ENCODE measurements at places on chromosomes 2 and 18.

- no peak for DNase-seq
Measured at GRCh38 chr18:36298126-36298741, 721 bp downstream of the FHOD3 start.

GRCh38 chr2:60998628-60999545 is 18.6 kb upstream of the PEX13 start:
- DNase-seq, result no peak

DNA sequence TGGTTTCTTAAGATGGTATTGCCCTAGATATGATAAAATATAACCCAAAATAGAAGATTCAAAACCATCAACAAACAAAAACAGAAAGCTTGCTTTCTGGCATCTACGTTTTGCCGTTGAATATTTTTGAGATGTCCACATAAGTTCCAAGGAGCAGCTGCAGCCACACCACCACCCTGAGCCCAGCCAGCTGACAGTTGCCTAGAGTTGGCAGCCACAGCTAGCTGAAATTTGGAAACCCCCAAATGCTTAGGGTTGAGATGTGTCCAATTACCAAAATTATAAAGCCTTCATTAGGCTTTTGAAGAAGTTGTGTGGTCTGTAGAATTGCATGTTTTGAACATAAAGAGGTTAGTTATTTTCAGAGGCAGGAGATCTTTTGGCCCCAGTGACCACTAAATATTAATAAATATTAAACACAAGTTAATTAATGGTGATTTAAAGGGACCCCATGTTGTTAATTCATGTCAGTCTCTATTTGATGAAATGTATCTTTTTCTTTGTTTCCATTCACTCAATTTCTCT is 118.1 kb upstream of the DTNA start:
- no peak for DNase-seq

DNA sequence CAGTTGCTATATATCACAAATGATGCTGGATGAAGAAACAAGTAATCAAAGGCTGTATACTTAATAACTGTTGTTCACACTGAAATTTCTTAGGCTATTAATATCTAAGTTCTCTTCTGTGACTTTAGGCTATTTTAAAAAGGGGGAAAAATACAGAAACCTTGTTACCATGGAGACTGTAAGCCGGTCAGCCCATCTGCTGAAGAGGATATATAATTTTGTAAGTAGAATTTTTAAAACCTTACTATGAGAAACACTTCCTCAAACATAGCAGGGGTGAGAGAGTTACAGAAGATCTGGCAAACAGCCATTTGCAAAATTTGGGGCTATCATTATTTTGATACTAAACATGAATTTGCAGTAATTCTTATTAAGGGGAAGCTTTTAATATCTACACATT is 27.8 kb downstream of the CACNB4 start:
- no peak for DNase-seq

GRCh38 chr2:159228081-159228581 is 58.4 kb downstream of the WDSUB1 start:
- DNase-seq, result no peak

- DNase-seq, result no peak
Measured at GRCh38 chr2:86791573-86791972, 860 bp upstream of the CD8A start.

GRCh38 chr2:152568531-152568930 is 148.7 kb downstream of the PRPF40A start:
- DNase-seq, result no peak

- no peak for DNase-seq
Measured at GRCh38 chr2:120764492-120764891, 28.8 kb downstream of the GLI2 start.

DNA sequence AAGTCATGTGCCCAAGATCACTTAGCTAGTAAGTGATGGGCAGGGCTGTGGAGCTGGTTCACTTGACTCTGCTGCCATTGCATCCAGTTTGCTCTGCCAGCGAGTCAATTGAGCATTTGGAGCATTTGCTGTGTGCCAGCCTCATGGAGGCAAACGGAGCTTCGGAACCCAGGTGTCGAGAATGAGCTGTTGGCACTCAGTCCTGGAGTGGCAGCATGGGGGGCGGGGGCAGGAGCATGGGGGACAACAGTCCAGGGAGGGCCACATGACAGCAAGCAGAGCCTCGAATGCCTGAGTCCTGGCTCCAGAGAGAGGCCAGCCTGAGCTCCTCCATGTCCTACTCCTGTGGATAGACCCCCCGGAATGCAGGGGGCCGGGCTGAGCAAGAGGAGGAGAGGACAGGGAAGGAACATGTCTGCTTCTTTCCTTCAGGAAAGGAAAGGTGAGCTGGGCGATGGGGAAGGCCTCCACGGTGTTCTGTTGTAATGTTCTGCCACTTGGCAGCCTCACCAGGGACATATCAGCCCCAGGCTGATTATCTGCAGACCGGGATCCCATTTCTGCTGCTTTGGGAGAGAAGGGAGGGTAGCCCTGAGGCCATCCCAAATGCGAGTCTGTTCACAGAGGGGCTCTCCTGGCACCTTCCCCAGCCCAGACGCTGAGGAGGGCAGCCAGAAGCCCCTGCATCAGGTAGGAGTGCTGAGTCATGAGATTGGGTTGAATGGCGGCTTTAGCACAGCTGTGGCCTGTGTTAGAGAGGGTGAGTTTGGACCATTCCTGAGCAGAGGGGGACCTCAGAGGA is 59.6 kb downstream of the HPCAL1 start:
- DNase-seq, result no peak

DNA sequence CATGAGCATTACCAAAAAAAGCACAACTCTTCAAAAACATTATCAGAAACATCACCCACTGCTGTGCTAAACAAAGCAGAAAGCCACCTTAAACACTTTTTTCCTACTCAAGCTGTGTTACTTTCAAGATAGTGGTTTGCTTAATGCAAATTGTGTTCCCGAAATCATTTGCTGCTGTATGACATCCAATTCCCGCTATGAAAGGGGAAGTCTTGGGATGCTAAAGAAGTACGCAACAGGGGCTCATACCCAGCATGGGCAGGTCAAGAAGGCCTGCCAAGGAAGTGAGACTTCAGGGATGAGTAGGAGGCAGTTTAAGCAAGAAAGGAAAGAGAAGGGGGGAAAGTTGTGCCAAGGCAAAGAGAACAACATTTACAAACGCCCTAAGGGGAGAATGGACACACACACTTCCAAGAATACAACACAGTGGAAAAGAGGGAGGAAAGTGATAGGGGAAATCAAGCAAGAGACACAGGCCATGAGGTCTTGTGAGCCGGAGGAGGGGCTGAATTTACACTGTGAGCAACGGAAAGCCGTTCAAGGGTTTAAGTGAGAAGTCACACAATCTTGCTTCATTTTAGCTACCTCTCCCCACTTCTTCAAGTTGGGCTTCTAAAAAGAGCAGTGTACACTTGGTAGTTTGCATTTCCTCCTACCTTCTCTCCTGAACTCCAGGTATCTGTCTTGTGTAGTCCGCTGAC is 4.0 kb downstream of the PTPN2 start:
- no peak for DNase-seq

DNA sequence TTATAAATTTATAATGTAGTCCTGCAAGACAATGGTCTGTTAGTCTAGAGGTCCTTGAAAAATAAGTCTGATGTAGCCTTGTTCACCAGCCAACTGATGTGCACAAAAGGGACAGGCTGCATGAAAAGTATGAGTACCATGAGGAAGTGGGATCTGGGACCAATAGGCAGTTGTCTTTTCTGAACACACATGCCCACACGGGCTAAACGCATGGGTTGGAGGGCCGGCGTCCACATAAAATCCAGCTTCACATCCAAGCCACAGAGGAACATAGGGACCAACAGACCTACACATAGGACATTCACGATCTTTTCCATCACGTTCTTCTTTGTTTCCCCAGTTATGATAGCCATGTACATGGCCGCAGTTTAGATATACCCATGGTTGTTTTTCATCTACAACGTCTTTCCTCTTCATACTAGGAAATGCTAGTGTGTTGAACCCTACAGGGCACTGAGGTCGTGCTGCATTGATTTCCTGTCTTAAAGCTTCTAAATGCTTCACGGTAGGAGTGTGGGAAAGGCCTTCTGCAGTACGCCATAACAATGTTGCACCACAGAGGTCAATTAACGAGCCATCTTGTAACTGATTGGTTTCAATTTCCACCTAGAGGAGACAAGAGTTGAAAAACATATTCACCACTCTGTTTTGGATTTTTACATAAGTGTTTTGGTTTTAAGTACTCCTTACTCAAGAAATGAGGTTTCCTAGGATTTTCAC is 49.4 kb downstream of the PELI1 start:
- DNase-seq, result no peak

GRCh38 chr2:238847419-238847801 is 475 bp upstream of the TWIST2 start:
- DNase-seq, result no peak

DNA sequence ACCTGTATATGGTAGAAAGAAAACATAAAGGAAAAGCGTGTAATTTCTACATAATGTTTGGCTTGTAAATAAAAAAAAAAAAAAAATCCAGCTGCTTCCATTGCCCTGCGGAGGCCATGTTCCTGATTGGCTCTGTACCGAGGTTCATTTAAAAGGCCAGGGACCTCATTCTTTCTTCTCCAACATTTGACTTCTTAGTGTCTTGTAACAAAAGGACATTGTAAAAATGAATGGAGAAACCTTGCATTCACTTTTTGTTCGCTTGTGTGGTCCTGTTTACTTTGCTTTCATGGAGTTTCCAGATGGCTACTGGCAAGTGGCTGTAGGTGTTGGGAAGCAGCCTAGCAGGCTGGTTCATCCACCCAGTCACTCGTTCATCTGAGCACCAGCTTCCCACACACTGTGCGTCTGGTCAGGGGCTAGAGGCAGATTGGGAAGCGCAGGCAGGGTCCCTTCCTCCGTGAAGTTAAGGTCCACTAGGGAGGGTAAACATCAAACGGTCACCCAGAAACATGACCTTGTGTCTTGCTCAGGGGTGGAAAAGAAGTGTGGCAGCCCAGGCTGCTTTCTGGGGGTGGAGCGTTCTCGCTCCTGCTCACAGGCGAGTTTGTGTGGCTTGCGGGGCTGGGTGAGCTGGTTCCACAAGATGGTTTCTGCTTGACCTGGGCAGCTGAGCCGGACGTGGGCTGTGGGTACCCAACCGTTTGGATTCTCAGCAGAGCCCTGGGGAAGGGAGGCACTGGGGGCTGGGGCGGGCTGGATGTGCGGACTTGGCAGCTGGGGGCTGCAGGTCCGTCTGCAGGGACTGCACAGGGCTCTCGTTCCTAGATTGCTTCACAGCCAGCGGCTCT is 260.7 kb downstream of the AGAP1 start:
- no peak for DNase-seq

- DNase-seq, result no peak
Measured at GRCh38 chr18:23066060-23066459, 69.2 kb upstream of the CABLES1 start.

- no peak for DNase-seq
Measured at GRCh38 chr2:14285812-14286211, 346.7 kb upstream of the LRATD1 start.

DNA sequence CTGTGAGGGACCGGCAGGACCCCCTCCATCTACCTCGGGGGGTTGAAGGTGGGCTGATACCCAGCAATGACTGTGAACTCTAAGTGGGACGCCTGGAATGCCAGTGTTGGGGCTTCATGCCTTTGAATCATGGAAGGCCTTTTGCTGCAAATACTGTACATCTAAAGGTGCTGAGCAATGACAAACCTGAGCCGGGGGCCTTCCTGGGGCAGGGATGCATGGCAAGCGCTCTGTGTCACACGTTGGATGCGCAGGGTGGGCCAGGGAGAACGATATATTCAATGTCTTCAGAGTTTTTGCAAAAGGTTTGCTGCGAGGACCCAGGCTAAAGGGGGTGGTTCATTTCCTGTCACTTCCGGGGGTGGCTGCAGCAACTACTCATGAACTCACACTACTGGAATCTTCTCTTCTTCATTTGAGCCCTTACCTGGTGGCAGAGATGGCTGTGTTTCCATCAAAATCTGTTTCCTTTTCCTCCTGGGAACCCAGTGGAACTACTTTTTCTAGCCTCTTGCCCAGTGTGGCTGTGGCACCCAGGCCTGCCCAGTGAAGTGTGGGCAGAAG is 24.1 kb upstream of the INHBB start:
- DNase-seq, result no peak

DNA sequence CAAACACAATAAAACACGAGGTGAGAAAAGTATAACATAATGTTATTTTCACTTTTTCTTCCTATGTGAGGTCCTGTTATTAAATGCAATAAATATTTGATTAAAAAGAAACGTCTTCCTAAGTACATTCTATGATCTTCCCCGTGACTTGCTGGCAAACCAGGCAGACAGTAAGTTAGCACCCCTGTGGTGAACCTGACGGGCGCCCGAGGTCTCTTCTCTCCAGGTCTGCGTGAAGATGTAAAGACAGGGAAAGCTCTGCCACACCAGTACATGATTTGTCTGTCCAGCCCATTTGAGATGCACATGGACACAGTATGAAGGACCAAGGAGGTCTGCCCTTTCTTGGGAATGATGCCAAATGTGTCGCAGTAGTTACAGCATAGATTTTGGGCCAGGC is 57.6 kb downstream of the PTH2R start:
- no peak for DNase-seq

DNA sequence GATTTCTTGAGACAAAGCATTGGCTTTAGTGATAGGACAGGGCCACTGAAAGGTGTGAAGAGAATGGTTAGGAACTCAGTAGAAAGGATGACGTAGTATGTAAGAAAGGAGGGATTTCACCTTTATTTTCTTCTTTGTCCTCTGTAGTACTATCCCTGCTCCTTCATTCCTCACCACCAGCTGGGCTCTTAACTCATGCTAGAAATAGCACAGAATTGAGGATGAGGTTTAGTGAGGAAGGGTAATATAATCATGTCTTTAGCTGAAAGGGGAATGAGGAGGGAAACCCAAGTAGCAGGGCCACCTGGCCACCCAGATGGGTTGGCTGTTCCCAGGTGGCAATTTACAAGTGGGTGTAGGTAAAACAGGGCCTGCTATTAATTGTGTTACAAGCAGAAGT is 15.2 kb downstream of the ACVR2A start:
- no peak for DNase-seq

DNA sequence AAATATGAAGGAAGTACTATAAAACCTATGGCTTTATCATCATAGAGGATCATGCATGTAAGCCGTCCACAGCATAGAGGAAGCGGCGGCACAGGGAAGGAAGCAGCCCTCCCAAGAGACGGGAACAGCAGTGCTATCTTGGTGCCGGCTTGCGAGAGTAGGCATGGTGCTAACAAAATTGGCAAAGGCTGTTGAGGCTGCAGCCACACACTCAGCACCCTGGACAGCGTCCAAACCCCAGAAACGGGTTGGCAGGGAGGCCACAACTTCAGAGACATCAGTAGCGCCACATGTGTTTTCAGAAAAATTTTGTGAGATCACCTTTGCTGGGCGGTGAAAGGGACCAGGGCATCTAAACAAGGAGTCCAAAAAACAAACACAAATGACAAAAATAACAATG is 37.7 kb downstream of the NETO1 start:
- DNase-seq, result no peak

- no peak for DNase-seq
Measured at GRCh38 chr2:120989512-120990441, 254.1 kb downstream of the GLI2 start.

- no peak for DNase-seq
Measured at GRCh38 chr2:134177351-134177931, 76.4 kb upstream of the MGAT5 start.

All from HCT116 (cell line).